CD4-positive, alpha-beta T cell treated with Interleukin-21 for 1 hour (primary cell): ENCODE measurements at places on chromosomes 3 and 15.

GRCh38 chr3:134432236-134432635, 53.5 kb downstream of the ANAPC13 start:
- DNase-seq: no peak

DNA sequence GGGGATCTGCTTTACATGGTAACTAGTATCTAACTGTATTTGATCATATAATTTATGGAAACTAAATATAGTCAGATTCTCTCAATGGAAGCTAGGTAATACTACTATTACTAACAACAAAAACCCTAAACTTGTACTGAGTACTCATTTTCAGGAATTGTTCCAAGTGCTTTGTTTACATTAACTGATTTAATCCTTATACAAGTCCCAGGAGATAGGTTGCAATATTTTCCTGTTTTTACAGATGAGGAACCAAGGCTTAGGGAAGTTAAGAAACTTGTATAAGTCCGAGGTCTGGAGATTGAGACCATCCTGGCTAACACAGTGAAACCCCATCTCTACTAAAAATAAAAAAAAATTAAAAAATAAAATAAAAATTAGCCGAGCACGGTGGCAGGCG, 7.5 kb upstream of the MTHFS start:
- DNase-seq: no peak

DNA sequence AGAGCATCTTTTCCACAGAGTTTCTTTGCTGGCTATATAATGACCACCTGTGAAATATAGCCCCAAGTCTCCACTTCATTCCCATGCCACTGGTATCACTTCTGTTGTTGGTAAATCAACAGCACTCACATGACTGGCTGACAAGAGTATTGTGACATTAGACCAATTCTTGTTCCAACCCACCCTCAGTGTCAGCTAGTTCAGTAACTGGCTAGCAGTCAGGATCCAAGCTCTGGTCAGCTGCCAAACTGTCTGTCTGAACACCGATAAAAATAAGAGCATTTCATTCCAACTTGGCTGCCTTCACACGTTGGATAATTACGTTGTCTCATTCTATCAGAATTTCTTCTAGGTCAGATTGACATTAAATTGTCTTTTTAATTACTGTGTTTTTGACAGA, 166.5 kb downstream of the USP13 start:
- no peak for DNase-seq

DNA sequence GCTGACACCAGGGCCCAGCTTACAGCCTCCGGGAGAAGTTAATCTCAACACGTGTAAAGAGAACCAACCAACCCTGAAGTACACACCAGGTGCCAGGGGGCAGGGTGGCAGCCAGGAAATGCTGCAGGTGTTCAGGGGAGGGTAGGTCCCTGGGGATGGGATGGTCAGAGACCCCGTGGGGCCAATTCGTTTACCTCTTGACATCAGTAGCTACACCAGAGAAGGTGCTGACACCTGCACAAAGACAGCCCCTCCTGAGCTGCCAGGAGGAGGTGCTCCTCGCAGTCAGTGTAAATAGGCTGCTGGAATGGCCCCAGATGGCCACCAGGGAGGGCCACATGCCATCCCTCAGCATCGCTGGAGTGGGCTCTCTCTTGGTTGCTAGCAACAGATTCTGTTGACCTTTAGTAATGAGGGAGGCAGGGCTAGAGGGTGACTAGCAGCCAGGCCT, 52.8 kb downstream of the CORO2B start:
- DNase-seq: no peak

DNA sequence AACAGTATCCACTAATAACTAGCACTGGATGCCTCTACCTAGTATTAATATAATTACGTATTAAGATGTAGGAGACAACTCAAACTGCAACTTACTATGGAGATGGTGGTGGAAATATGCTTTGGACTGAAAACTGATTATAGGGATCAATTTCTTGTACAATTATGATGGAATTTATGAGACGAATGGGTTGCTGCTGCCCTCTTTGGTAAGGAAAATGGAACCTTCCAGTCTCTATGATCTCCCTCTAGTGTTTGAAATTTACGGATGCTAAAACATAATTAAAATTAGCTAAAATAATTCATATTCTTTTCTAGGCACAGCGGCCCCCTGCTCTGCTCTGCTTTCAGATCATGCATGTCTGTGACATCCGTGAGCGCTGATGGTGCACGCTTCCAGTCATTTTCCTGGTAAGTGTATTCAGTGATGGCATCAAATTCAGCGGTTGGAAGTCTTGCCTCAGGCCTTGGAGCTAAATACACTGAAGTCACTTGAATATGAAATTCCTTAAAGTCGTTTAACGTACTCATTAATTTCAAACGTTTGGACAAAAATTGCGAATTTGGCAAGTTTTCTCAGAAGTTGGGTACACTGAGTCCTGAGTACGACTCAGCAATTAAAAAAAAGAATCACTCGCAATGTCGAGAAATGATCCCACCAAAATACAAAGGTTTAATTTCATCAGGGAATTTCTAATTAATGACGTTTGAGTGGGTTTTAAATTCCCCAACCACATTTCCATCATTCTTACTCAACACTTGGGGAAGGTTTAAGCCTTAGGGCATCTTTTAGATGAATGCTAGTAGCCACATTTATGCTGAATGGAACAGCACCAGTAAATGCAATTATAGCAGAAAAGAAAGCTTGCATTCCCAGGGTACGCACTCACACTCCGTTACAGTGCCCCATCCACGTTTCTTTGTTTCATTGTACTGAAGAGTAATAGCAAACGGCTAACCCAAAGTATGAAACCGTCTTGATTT, 132.6 kb downstream of the NR2F2 start:
- no peak for DNase-seq

- DNase-seq: no peak
Observed at GRCh38 chr3:9349321-9350117, 13.3 kb upstream of the THUMPD3 start.

DNA sequence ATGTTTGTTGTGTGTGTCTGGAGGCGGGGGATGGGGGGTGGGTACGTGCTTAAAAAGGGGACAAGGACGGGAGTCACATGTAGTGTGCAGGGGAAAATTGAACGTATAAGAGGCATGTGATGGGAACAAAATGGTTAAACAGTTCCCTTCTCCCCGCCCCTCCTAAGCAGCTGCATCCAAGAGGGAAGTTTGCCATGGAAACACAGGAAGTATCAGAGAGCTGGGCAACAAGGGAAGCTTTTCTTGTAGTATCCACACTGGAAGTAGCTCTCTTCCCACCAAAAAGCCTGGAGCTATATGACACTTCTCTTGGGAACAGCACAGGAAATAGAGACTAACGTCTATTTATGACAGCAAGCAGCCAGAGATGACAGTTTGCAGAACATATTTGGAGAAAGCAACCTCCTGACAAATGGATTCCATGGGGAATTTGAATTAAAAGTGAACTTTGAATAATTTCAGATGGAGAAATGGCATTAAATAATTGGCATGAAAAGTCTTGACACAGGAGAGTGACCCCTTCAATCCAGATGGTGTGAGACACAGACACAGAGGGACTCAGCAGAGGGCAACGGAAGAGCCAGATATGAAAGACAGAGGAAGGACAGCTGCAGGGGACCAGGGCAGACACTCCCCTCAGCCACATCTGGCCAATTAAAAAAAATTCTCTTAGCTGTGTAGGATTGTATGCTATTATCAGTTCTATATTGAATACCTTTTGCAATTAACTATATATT, 294.2 kb upstream of the TBL1XR1 start:
- no peak for DNase-seq

DNA sequence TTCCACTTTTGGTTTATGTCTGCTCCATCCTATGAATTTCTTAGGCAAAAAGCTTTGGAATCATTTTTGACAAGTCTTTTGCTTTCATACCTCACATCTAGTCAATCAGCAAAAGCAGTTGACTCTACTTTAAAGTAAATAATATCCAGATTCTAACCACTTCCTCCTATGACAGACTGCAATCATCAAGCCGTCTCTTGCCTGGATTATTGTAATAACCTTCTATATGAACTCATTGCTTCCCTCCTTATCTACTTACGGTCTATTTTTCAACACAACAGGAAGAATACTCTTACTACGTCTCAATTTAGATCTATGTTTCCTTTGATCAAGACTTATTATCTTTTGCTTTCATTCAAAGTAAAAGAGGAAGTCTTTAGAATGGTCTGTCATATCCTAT, 20.7 kb downstream of the CLDN1 start:
- DNase-seq: no peak

DNA sequence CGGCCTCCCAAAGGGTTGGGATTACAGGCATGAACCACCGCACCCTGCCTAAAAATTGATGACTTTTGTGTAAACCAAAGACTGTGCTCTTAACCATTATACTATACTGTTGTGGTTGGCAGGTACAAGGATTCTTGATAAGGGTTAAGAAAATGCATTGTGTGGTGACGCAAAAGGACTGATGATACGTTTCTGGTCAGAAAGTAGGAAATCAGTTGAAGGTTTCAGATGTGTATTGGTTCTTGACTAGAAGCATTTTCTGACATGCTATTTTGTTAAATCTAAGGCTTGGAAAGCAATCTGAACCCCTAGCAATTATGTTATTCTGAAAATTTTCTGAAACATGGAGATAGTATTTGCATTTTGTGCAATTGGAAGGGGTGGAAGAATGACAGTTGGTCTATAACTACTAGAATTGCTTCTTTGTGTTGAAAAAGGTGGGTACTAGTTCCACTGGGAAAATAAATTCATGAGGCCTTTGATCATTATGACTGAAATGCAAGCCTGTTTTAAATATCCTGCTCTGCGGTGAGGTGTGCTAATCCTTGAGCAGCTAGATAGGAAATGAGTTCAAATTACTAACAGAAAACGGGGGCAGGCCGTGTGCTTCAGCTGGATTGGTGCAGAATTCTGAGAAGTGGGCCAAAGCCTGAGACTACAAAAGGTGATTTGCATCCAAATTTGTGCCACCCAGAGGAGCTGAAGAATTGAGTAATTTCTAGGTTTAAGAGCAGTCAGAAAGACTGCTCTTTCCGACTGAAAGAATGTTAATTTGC, 66.0 kb upstream of the LRRFIP2 start:
- no peak for DNase-seq

DNA sequence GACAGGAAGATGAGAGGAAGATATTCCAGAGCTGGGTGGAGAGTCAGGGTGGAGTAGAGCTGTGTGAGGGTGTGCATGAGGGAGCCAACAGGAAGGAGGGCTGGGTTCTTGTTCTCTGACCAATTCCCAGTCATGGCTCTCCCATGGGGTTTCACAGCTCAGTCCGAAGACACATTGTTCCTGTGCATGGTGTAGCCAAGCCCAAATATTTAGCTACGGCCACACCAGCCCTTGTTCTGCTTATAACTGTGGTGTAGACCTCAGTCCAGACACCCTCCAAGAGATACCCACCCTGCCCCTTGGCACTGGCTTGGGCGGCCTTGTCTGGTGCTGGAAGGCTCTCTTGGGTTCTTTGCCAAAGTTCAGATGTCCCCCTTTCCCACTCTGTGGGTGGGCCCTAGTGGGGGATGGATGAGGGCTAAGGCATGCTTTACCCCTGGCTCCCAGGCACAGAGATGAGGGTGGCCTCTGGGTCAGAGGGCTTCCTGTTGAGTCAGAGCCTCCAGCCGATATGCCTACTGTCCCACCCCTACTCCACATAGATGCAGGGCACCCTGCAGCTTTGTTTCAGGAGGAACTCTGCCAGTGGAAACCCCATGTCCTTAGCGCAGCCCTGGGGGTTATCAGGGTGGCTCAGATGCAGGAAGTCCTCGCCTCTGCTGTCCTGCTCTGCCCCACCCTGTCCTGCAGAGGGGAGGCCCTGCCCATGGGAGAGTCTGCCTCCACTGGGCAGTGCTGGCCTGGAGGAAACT, 271.2 kb upstream of the CTDSPL start:
- no peak for DNase-seq

DNA sequence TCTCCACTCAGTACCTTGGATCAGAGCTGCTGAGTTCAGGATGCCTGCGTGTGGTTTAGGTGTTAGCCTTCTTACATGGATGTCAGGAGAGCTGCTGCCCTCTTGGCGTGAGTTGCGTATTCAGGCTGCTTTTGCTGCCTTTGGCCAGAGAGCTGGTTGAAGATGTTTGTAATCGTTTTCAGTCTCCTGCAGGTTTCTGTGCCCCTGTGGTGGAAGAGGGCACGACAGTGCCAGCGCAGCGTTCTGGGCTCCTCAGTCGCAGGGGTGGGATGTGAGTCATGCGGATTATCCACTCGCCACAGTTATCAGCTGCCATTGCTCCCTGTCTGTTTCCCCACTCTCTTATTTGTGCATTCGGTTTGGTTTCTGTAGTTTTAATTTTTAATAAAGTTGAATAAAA, 7.0 kb upstream of the PODXL2 start:
- no peak for DNase-seq

- no peak for DNase-seq
Observed at GRCh38 chr3:129005526-129006303, 4.6 kb downstream of the EFCC1 start.

DNA sequence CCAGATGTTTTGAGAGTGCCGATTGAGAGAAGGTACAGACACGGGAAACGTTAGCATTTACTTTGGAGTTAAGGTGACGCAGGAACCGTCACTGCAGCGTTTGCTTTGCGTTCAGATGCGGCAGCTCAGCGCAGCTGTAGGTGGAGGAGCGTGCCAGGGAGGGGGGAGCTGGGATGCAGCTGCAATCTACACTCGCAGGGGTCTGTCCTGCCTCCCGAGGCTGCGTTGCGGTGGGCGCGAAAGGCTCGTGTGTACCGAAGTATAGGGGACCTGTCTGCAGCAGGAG, 425 bp upstream of the FYTTD1 start:
- peak; percentile 64 for DNase-seq

DNA sequence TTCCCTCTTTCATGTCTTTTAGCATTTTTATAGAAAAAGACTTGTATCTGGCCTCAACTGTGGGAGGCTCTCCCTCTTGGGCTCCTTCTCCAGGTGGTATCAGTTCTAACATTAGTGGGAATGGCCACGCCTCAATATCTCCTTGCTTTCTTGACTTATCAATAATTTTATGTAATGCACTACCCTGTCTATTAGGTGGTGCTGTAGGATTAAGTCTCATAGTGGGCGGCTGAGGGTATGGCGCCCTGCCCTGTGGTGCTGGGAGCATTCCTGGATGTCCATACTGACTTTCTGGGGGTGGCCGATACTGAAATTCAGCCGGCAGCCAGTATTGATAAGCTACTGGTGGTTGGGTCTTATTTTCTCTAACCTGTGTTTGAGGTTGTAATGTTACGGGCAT, 8.7 kb upstream of the RPUSD3 start:
- DNase-seq: no peak

DNA sequence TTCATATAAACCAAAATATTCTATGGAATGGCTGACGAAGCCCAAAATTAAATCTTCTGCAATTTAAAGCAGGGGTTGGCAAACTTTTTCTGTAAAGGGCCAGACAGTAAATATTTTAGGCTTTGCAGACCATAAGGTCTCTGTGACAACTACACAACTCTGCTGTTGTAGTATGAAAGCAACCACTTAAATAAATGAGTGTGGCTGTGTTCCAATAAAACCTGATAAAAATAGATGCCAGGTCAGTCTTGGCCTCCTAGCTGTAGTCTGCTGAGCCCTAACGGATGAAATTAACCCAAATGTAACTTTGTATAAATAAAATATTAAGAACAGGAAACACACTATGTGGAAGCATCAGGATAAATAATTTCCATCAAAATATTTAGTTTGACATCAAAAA, 104.2 kb downstream of the FBXL22 start:
- no peak for DNase-seq

GRCh38 chr3:8985411-8985831, 22.1 kb upstream of the RAD18 start:
- DNase-seq: no peak
